Endothelial cell (in vitro differentiated cells): ENCODE measurements at places on chromosomes 16 and 17.

- DNase-seq, result no peak
Measured at GRCh38 chr17:73588891-73589290, 55.4 kb downstream of the SDK2 start.

GRCh38 chr16:2531371-2531695 is at the start of gene CEMP1:
TSS of gene CEMP1 (minus strand) at chr16:2531408. CDS start at chr16:2531073, 335 bp downstream.
- no peak for DNase-seq

DNA sequence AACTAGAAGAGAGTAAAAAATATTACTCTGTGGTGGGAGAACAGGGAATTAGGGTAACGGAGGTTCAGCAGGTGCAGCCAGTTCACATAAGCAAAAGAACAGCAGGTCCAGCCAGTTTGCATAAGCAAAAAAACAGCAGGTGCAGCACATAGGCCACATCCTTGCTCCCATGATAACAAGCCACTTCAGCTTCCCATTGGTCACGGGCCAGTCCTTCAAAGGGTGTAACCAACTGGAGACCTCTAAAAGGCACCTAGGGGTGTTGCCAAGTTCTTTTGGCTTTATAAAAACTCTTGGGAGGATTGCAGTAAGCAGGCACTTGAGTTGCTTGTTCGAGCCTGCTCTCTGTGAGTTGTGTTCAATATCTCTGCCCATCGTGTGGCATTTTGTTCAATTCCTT is 488.1 kb downstream of the XYLT1 start:
- DNase-seq, result no peak

DNA sequence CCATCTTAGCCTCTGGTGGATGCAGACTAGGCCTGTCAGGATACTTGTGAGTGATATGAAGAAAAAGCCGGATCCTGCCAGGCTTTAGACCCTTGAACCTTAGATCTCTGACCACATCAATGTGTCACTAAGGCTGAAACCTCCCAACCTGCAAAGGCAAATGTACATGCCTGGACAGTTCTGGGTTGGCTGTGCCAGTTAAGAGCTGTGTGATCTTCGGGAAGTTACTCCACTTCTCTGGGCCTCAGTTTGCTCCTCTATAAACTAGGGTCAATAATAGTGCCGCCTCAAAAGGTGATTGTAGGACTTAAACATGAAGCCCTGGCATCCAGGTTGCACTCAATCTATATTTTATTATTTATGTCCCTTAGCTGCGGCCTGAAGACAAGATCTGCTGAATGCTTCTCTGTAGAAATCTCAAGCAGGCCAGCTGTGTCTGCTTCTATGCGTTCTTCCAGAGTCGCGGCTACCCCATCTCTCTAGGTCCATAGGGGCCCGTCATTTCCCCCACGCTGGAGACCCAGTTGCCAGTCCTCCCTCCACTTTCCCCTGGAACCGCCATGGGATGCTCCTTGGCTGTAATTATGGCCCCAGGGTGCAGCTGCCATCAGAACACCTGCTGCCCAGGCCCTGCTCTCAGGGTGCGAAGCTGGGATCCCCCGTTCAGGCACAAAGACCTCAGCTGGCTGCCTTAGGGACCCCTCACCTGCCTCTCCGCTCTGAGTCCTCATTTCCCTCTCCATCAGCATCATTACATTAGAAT is 50.2 kb downstream of the AKAP1 start:
- no peak for DNase-seq

- no peak for DNase-seq
Measured at GRCh38 chr17:7190276-7190917, 11.2 kb upstream of the ASGR1 start.

GRCh38 chr17:3802461-3803307 is 1.7 kb upstream of the ITGAE start:
- DNase-seq, result no peak

- DNase-seq, result no peak
Measured at GRCh38 chr16:80754476-80754875, 49.9 kb downstream of the CDYL2 start.

DNA sequence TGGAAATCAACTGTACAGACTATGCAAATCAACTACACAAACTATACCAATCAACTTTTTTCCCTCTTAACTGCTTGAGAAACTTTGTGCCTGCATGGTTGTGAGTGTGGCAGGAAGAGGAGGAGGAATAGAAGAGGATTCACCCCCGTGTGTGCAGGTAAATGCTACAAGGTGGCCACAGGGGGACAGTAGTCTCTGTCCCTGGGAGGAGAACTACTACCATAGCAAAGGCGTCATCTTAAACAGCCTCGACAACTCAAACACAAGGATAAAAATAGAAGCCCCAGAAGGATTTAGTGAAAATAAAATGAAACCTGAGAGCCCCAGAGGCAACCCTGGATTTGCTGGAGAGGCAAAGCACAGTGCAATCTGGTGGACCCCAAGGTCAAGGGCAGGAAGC is 199.5 kb upstream of the DYNLRB2 start:
- DNase-seq, result no peak

DNA sequence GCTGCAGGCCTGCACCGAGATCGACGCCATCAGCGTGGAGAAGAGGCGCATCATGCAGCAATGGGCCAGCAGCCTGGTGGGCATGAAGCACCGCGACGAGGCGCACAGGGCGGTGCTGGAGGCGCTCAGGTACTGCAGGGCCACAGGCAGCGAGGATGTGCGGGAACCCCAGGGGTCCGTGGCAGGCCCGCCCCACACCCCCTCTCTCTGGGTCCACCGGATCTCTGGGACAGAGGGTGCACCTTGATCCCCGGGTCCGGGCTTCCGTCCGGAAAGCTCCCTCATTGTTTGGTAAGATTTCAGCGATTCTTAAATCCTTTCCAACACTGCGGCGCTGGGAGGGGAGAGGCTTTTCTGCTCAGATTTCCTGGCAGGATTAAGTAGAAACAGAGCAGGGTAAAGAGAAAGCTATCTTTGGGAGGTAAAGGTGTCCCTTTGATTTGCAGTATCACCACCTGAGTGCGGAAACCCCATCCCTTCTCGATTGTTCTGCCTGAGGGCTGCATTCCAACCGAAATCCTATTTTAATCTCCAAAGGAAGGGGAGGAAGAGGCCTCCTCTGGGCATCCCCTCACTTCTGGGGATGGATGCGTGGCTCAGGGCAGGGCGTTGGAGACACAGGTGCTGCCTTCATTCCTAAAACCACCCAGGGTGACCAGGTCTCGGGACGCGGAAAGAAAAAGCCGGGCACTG is 29.2 kb downstream of the CCDC40 start:
- no peak for DNase-seq

DNA sequence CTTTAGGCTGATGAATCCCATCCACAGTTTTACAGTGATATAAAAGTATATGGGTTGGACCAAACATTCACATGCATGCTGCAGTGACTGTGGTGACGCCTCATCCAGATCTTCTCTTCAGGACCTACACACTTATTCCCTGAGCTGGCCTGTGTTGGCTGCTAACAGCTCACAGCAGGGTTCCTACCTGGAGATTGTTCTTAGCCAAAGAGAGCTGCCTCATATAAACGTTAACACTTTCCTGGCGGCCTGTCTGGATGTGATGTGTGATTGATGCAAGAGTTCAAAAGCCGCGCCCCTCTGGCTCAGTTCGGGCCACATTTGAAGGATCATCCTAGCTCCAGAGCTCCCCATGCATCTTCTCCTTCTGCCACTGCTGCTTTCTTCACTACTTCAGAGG is 93.0 kb upstream of the NETO2 start:
- DNase-seq, result no peak

- DNase-seq, result no peak
Measured at GRCh38 chr16:10876799-10877341, at the start of gene CIITA. TSS of gene CIITA (plus strand) at chr16:10877202. CDS start at chr16:10877331, 129 bp downstream.

DNA sequence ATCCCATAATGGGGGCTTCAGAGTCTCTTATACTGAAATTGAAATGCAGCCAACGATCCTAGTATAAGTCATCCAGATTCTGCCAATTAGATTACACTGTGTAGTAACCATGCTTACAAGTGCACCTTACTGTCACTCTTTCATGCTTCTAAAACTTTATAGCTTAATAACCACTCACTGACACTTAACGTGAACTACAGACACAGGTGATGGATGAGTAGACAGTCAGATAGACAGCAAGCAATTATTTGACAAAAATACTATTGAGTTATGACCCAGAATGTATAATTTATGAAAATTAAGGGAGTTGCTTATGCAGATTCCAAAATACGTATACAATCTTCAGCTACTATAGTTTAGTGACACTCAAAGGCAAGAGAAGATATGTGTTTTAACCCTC is 6.3 kb downstream of the CDH8 start:
- no peak for DNase-seq

DNA sequence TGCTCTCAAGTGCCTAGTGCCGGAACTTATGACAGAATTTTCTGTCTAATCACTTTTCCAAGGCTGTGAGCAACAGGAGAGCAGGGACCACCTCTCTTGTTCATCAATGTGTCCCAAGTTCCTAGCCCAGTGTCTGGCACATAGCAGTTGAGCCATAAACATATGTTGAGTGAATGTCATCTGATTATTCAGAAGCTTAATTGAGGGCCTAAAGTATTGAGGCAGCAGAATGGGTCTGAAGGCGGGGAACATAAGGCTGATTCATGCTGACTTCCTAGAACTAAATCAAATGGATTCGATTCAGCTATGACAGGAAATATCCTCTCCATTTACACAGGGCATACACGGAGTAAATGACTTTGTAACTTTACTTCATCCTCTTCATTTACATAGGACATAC is 438.0 kb upstream of the ZFHX3 start:
- DNase-seq, result no peak

DNA sequence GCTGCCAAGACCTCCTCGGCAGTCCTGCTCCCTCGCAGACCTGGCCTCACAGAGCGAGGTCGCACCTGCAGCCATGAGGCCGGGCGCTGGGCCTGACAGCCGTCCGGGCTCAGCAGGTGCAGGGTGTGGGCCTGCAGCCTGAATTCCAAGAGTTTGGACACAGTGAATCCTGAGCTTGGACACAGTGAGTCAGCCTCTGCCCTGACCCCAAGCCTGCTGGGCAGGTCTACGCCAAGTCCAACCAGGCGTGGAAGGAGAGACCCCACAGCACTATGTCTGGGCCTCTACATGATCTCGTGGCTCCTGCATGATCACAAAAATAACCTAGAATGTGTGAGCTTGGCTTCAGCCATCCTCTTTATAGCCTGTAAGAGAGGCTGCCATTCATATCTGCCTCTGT is 121.0 kb downstream of the C16orf95 start:
- DNase-seq, result no peak

DNA sequence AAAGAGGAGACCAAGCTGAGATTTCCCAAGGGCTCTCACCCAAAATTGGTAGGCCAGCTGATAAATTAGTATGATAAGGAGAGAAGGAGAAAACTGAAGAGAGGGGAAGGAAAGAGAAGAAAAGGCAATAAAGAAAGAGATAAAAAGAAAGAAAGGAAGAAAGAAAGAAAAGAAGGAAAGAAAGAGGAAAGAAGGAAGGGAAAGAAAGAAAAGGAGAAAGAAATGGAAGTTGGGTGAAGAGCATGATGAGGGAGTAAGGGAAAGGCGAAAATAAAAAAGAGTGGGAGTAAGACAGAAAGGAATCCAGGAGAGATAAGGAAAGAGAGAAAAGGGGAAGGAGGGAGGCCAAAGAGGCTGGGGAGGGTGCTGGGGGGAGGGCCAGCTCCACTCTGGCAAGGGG is 95.4 kb downstream of the MRM1 start:
- DNase-seq, result no peak

DNA sequence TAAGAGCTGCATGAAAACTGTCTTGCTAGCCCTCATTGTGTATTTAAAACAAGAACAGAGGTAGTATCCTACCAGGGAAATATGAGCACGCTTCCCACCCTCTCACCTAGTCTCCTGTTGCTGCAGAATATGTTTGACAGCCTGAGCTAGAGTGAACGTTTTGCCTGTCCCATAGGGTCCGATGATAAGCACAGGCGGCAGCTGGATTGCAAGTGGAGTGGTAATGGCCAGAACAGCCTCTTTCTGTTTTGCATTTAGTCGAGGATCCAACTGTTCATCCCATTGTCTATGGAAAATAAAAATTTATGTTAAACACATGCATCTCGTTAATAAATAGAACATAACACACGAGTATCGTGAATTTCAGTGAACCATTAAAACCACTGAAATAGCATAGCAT is 84.2 kb downstream of the HELZ start:
- no peak for DNase-seq

DNA sequence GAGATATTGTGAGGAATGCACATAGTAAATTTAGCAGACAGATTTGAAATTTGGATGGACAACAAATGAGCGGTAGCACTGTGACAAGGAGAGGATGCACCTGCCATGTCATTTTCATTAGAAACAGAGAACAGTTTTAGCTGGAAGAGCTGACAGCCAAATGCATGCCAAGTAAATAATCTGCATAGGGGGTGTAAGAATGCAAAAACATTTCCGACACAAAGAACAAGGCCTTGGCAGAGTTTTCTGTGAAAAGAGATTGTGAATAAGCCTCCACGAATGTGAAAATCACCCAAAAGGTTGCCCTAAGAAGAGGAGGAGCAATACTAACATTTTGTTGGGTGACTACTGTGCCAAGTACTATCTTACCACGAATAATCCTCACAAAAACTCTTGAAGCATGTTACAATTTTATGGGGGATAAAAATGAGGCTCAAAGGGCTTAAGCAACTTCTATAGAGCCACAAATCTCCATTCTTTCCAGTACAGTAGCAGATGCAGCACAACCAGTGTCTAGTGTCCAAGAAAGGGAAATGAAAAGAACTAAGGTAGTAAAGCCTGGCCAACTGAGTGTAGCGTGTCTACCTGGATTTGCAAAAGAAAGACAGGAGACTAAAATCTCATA is 28.3 kb downstream of the TMEM100 start:
- no peak for DNase-seq

- peak; percentile 49 for DNase-seq
Measured at GRCh38 chr17:50123649-50124349, 6.2 kb downstream of the SAMD14 start.

DNA sequence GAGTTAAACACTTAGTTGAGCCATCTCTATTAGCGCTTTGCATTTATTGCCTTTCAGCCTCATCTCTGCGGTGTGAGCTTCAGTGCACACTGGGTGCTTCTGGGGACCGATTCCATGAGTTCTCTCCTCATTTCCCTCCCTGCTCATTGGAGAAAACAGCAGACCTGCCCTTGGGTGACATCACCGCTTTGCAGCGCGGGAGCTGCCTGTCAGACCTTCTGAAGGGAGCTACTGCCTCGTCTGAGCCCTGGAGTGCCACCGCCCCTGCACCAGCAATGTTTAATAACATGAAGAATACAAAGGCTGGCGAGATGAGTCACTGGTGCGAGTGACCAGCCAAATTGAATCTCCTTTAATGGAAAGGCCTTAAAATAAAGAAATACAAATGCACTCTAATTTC is 30.2 kb upstream of the CPPED1 start:
- DNase-seq, result no peak

GRCh38 chr17:59357929-59358328 is 26.5 kb downstream of the YPEL2 start:
- no peak for DNase-seq

DNA sequence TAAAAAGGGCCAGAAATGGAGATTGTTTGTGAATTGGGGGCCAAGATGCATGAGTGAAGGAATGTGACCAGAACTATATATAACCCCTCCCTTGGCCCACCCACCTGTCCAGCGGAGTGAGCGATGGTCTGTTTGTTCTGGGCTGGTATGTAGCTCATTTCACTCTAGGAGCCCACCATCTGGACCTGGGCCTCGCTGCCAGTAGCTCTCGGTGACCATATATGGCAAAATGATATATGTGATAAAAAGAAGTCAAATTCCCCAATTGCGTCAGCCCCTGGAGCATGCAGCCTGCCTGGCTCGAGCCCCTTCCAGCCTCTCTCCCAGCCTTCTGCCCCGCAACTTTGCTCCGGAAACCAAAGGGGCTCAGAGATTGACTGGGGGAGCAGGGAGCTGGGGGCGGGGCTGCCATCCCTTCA is 47.3 kb downstream of the CCDC42 start:
- no peak for DNase-seq
